Femur (tissue), 1 donor: ENCODE measurements at places on chromosomes 4 and X.
A peak's percentile ranks its signal among the peaks of the same experiment; 100 is the strongest.

- DNase-seq = no peak
These were observed 39.6 kb downstream of the FGFBP1 start for GRCh38 chr4:15898902-15899301.

DNA sequence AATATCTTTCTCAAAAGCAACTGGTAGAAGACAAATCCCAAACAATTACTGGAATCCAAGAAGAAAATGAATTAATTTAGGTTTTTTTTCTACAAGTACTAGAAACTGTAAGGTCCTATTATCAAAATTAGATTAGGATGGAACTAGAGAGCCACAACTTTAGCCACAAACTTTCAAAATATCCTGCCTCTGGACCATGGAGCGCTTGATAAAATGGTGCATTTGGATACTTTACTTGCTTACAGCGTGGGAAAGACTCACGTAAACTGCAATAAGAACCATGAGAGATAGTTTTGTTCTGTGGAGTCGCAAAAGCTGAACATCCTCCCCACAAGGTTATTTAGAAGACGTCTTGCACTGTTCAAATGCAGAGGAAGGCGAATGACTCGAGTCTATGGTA lies at the start of gene DCAF8L2:
DCAF8L2 (plus strand) TSS at position 301 of the 400 bp plus-strand sequence. CDS start 156,552 bp downstream, outside the sequence.
- DNase-seq = no peak

DNA sequence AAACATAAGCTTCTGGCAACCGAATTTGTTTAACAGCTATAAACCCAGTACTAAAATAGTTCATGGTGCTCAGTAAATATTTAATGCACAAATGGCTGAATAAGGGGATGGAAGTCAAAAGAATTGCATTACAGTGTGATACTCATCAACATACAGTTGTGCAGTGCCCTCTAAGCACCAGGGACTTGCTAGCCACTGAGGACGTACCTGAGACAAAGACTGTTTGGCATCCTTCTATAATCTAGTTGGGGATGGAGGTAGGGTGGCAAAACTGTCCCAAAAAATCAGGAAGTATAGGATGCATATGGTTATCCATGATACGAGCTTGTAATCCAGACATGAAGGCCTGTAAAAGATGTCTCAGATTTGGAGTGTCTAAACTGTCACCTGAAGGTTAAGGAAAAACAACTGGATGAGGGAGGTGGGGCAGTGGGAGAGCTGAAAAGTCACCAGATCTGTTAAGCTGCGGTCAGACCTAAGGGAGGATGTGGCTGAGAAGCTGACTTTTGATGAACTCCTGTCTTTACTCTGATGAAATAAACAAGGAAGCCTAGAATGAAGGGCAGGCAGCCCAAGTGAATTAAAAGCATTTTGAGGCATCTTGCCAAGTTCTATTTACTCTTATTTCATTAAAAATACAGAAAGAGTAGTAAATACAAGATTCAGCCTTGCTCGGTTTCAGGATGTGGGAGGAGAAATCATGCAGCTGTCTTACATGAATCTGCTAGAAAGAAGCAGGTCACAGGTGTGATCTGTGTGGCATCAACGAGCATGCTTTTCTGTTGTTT lies 12.0 kb upstream of the CD38 start:
- no peak for DNase-seq

DNA sequence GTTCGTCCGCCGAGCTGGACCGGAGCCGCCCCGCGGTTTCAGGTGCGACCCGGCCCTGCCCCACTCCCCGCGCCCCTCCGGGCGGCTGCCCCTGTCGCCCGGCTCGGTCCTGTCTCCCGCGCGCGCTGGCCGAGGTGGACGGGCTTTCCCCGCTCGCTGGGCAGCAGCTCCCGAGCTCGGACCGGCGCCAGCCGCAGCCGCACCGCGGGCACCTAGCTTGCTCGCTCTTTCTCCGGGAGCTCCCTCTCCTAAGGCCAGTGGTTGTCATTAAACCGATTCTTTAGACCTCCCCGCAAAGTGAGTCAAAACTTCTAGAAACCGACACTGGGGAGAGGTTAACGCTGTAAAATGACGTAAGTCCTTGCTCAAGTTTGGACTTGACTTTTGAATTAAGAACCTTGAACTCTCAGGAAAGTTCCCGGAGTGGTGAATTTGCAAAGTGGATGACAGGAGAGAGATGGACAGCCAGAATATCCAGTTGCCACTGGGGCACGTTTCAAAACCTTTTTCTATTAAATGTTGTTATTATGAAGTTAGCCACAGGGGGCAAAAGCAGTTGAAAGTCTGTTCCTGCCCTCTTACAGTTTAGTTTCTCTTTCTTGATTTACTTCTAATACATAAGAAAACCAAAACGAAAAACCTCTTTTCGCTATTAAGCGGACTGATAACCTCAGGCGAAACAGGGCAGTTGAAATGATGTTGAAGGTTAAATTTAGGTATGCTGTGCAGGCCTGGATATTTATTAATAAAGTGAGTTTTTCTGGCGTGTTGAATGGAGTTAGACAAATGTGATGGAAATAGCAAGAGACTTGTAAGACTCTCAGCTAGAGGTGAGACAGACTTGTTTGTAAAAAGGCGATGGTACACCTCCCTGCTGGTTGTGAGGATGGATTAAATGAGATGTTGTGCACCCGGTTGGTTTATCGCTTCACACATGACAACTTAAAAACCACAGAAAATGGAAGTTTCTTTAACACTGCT lies 847 bp downstream of the PI4K2B start:
- peak; percentile 55 for DNase-seq
